Left ventricle myocardium inferior (tissue), 1 donor: ENCODE measurements at places on chromosomes 2 and 18. TPM values are rescaled to one million over a fixed set of nuclear protein-coding genes. Genes with fewer than 3 reads are reported as not detected.

- H3K36me3 ChIP-seq = no peaks in the 10 kb centered on the region
- H3K4me3 ChIP-seq = no peak overlapping the region
- H3K27me3 ChIP-seq = no peaks in the 10 kb centered on the region
- DNase-seq = no peak
These were observed 24.3 kb upstream of the STAT1 start for GRCh38 chr2:191038241-191038725.

- no peaks in the 10 kb centered on the region for H3K36me3 ChIP-seq
- no peak overlapping the region for H3K4me3 ChIP-seq
- H3K27me3 ChIP-seq = no peaks in the 10 kb centered on the region
These were observed 51.5 kb upstream of the LYPD6 start for GRCh38 chr2:149278872-149279264.

DNA sequence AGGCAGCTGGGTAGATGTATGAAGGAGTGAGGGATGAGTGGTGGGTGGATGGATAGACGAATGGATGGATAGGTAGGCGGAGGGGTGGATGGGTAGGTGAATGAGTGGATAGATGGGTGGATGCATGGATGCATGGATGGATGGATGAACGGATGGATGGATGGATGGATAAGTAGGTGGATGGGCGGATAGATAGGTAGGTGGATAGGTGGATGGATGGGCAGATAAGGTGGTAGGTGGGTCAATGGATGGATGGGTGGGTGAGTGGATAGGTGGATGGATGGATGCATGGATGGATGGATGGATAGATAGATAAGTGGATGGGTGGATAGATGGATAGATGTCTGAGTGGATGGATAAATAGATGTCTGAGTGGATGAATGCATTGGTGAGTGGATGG lies 30.1 kb downstream of the MLPH start:
- peaks cover 1% of the 10 kb centered on the region for H3K36me3 ChIP-seq
- DNase-seq = no peak
- H3K4me1 ChIP-seq = peaks cover 40% of the 10 kb centered on the region
- no peak overlapping the region for H3K27ac ChIP-seq
- H3K4me3 ChIP-seq = no peak overlapping the region

DNA sequence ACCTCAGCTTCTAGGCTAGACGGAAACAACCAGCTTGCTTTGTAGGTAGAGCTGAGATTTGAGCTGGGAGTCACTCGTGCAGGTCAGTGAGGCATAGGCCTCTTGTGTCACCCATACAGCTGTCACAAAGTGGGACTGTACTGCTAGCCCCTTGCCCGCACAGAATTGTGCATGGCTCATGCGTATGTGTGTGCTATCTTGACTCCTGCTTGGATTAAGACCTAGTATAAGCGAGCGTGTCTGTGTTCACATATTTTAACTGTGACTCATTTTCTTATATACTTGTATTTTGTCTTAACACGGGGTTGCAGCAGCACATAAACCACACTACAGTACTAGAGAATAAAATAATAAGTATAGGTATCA lies 20.1 kb downstream of the CEP68 start:
- peaks cover 78% of the 10 kb centered on the region for H3K36me3 ChIP-seq
- no peak overlapping the region for H3K4me3 ChIP-seq
- H3K27me3 ChIP-seq = no peaks in the 10 kb centered on the region

- no peaks in the 10 kb centered on the region for H3K27me3 ChIP-seq
- H3K4me1 ChIP-seq = peaks cover 2% of the 10 kb centered on the region
- H3K36me3 ChIP-seq = no peaks in the 10 kb centered on the region
- DNase-seq = no peak
These were observed 301.1 kb downstream of the ERBB4 start for GRCh38 chr2:212237350-212238095.

DNA sequence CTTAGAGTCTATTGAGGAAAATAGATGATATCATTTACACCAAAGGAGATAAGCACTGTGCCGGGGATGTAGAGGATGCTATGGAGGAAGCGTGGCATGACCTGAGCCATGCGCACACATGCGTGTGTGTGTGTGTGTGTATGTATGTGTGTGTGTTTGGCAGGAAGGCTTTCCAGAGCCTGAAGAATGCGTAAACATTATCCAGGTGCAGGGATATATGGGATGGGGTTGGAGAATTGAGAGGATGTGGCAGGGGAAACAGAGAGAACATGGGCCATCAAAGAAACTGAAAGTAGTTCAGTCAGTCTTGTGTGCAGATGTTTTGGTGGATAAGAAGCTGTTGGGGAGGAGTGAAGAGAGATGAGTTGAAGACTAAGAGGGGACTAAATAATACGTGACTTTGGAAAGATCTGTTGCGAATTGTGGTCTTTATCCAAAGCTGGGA lies 9.3 kb upstream of the STAT1 start:
- H3K27ac ChIP-seq = no peak overlapping the region
- H3K4me1 ChIP-seq = peaks cover 18% of the 10 kb centered on the region
- H3K36me3 ChIP-seq = no peaks in the 10 kb centered on the region
- H3K4me3 ChIP-seq = no peak overlapping the region

DNA sequence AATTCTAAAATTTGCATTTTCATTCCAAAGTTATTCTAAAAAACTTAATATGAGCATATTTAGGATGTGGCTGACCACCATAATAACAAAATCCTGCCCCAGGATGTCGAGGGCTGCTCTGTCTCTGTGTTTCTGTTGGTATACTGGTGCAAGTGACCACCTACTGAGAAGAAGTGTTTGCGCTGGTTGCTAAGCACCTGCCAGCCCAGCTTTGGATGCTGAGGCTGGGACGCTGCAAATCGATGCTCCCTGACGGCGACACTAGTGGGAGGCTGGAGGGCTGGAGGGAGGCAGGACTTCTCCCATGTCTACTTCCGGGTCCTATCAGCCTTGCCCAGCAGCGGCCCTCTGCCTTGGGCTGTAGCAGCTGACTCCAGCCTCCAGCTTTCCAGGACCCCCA lies 45.0 kb downstream of the LAMA1 start:
- no peaks in the 10 kb centered on the region for H3K4me1 ChIP-seq
- no peak overlapping the region for H3K4me3 ChIP-seq
- no peaks in the 10 kb centered on the region for H3K36me3 ChIP-seq
- no peak for DNase-seq
- H3K27ac ChIP-seq = no peak overlapping the region

GRCh38 chr2:239392688-239393387 lies 8.0 kb downstream of the HDAC4 start:
- H3K4me3 ChIP-seq = no peak overlapping the region
- DNase-seq = no peak
- peaks cover 4% of the 10 kb centered on the region for H3K36me3 ChIP-seq
- H3K27ac ChIP-seq = peak overlapping the region; percentile 39
- H3K4me1 ChIP-seq = peaks cover 81% of the 10 kb centered on the region

DNA sequence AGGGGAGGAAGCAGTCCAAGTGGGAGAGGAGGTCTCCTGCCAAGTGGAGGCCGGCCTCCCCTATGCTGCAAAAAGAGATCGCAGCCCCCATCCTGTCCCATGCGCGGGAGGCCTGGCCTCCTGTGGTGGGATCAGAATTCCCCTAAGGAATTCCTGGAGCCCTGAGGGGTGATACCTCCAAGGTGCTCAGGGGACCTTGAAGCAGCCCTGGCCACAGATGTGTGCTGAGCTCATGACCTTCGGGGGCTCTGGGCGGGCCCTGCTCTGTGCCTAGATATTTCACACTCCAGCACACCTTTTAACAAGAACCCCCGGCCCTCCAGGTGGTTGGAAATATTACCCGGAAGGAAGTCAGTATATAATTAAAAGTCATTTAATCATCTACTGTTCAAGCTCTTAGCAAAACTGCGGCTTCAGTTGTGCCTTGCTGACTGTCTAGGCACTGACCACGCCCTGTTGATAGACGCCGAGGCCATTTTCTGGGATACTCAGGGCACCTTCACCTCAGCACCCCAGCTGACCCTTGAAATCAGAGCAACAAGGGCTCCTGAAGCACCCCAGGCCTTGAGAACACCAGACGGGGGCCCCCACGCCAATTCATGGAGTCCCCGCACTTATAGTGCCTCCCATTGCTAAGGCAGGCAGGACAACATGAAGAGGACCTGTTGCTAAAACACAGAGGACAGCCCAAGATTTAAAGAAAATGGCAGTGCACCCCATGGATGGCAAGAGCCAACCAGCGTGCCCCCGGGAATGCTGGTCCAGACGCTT lies 119.1 kb downstream of the NDUFA10 start:
- H3K36me3 ChIP-seq = no peaks in the 10 kb centered on the region
- no peaks in the 10 kb centered on the region for H3K27me3 ChIP-seq
- H3K4me3 ChIP-seq = no peak overlapping the region
- H3K27ac ChIP-seq = no peak overlapping the region

DNA sequence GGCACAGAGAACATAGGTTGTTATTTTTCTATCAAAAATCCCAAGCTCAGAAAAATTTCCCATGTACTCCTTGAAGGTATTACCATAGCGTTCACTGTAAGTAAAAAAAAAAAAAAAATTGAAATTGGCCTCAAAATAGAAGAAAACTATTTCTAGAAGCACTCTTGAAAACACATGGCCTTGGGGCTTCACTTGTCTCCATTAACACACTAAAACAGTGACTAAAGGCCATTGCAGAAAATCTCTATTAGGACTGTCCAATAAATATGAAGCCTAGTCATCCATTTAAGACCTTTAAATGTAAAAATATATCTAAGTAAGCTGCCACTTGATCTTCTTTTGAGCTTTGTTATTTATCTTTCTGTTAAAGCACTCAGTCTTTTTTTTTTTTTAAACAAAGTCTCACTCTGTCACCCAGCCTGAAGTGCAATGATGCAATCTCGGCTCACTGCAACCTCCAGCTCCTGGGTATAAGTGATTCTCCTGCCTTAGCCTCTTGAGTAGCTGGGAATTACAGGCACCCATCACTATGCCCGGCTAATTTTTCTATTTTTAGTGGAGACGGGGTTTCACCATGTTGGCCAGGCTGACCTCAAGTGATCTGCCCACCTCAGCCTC lies 35.8 kb downstream of the CCDC68 start:
- no peak overlapping the region for H3K27ac ChIP-seq
- H3K4me1 ChIP-seq = no peaks in the 10 kb centered on the region
- H3K27me3 ChIP-seq = no peaks in the 10 kb centered on the region
- H3K4me3 ChIP-seq = no peak overlapping the region
- no peak for DNase-seq
- H3K36me3 ChIP-seq = peaks cover 12% of the 10 kb centered on the region

DNA sequence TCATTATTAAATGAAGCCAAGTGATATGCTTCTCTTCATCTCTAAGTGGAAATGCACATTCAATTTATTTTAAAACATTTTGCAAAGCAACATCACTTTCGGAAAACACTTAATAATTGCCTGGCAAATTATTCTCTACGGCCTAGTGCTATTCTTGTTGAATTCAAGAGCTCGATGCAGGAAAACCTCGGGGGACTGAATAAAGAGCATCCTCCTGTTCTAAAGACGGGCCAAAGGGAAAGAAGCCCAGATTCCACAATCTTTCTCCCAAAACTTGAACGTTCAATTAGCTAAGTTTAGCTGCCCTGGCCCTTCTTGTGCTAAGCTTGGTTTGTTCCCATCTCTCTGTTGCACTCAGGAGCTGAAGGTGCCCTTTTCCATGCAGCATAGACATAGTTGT lies 23.2 kb upstream of the SEH1L start:
- no peak for DNase-seq
- no peak overlapping the region for H3K27ac ChIP-seq
- H3K27me3 ChIP-seq = no peaks in the 10 kb centered on the region

- H3K27me3 ChIP-seq = no peaks in the 10 kb centered on the region
- H3K4me1 ChIP-seq = peaks cover 95% of the 10 kb centered on the region
- H3K27ac ChIP-seq = peak overlapping the region; percentile 59
- H3K36me3 ChIP-seq = no peaks in the 10 kb centered on the region
- H3K4me3 ChIP-seq = no peak overlapping the region
These were observed 51.4 kb downstream of the SLC8A1 start for GRCh38 chr2:40400336-40400953.

DNA sequence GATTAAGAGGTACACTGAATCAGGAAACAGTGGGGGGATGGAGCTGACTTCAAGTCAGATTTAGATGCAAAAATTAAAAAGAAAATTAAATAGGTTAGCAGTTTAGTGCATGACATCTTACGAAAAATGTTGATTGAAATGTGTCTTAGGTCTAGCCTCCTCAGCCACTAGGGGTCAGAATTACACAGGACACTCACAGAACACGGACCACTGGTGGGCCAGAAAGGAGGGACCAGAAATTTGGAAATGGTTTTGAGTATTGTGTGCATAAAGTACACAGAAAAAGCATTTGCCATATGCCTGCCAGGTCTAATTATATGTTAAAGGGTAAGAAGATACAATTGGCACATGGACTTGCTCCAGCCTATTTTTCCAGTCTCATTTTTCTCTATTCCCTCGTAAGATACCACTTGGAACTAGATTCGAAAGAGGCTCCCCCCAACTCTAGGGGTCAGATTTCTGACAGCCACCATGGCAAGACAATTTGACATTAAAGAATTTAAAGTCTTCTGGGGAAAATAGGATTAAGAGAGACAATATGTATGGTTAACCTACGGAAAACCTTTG lies 550.2 kb upstream of the SETBP1 start:
- no peak overlapping the region for H3K4me3 ChIP-seq
- H3K27ac ChIP-seq = no peak overlapping the region
- no peak for DNase-seq
- H3K4me1 ChIP-seq = no peaks in the 10 kb centered on the region

GRCh38 chr2:72138921-72139381 lies 8.7 kb downstream of the CYP26B1 start:
- no peak overlapping the region for H3K27ac ChIP-seq
- no peaks in the 10 kb centered on the region for H3K36me3 ChIP-seq
- H3K4me3 ChIP-seq = no peak overlapping the region
- peaks cover 44% of the 10 kb centered on the region for H3K4me1 ChIP-seq
- peaks cover 1% of the 10 kb centered on the region for H3K27me3 ChIP-seq
- DNase-seq = peak; percentile 4

GRCh38 chr18:28040716-28041115 lies 136.2 kb downstream of the CDH2 start:
- no peaks in the 10 kb centered on the region for H3K27me3 ChIP-seq
- H3K4me1 ChIP-seq = peaks cover 67% of the 10 kb centered on the region
- H3K4me3 ChIP-seq = no peak overlapping the region

DNA sequence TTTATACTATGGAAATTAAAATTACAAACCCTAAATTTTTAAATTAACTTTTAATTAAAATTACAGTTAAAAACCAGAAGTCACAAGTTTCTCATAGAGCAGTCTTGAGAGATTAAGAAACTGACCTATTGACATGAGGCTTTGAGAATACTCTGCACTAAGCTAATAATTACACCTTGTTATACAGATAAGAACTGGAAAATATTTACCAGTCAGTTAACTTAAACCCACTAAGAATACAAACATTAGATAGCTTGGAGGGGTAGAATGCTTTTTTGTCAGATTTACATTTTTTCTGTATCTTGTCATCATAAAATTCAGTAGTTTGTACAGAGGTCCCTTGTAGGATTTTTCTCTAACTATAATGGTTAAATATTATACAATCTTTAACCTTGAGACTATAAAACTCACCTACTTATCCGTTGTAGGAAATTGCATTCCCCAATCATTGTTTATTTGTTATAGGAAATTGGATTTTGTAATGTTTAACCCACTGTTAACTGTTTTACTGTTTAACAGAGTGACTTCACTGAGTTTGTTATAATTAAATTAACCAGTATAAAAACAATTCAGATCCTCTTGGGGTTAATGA lies 219.7 kb upstream of the PKDCC start:
- H3K4me3 ChIP-seq = no peak overlapping the region
- peaks cover 49% of the 10 kb centered on the region for H3K27me3 ChIP-seq
- DNase-seq = no peak
- H3K27ac ChIP-seq = no peak overlapping the region

FAP gene
- 0.71 TPM for total RNA-seq

EPB41L3 gene
- 6.3 TPM for total RNA-seq

POTEE gene
- not detected for total RNA-seq

SCYGR4 gene
- total RNA-seq = not detected

CRYBA2 gene
- not detected for total RNA-seq

C1GALT1C1L gene
- 1.2 TPM for total RNA-seq

VSNL1 gene
- 15.8 TPM for total RNA-seq
